Fibroblast of upper back skin (primary cell): ENCODE measurements at places on chromosomes 7 and 10.

GRCh38 chr7:132102942-132103341 lies 473.3 kb downstream of the PLXNA4 start:
- no peak for DNase-seq

- DNase-seq, result no peak
Observed at GRCh38 chr10:89357975-89358374, 19.9 kb upstream of the IFIT1B start.

DNA sequence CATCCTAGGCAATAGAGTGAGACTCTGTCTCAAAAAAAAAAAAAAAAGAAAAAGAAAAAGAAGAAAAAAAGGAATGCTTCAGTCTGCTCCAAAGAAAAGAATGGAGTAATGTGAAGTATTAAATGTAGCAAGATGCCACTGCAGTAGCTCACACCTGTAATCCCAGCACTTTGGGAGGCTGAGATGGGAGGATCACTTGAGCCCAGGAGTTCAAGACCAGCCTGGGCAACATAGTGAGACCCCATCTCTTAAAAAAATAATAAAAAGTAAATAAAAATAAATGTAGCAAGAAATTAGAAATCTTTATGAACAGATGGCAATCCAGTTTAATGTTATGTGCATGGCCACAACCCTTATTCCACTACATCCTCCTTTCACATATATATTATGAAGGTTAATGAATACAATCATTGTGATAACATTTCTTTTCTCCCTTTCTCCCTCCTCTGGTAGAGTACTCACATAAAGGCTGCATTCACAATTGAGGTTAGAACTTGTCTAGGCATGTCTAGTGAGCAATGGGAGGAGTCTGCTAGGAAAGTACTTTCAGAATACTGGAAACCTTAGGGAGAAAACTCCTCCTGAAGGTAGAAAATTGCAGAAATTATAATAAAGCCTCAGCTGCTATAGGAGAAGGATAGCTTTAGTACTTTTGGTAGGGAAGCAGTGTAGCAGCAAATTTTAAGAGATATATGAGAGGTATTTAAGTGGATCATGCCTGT lies 20.4 kb downstream of the KLLN start:
- DNase-seq, result peak; percentile 76

GRCh38 chr7:79334841-79335240 lies 118.6 kb downstream of the MAGI2 start:
- no peak for DNase-seq

DNA sequence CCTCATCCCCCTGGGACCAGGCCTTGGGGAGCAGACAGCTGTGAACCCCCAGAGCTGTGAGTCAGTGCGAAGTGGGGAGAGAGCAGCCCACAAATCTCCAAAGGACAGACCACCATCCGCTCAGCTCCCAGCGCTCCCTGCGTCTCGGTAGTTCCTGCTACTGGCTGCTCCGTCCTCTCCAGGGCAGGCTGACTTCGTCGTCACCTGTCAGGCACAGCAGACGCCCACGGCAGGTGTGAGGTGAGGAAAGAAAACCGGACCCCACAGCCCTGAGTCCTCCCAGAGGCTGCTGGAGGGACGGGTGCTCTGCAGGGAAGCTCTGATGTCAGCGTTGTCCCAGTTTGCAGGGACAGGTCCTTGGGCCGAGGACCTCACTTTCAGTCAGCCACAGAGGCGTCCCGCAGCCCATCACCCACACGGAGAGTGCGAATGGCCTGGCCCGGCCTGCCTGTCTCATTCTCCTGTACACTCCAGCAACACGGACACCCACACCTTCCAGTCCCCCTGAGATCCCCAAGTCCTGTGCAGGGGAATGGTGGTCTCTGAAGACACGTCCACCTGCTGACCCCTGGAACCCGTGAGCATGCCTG lies 95.2 kb downstream of the DNAJB6 start:
- no peak for DNase-seq

DNA sequence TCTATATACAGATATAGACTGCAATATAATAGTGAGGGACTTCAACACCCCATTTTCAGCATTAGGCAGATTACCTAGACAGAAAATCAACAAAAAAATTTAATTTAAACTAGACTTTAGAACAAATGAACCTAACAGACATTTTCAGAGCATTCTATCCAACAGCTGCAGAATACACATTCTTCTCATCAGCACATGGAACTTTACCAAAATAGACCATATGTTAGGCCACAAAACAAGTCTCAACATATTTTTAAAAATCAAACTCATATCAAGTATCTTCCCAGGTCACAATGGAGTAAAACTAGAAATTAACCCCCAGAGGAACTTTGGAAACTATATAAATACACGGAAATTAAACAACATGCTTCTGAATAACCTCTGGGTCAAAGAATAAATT lies 169.6 kb downstream of the MTERF1 start:
- DNase-seq, result peak; percentile 37
